ENCODE measurements at places on chromosomes 4 and X. TPM values are rescaled to one million over a fixed set of nuclear protein-coding genes. Genes with fewer than 3 reads are reported as not detected.

The CCDC158 gene
- not detected for total RNA-seq

The FOXR2 gene
- not detected for total RNA-seq

The FGFBP2 gene
- not detected for total RNA-seq

The GUCY1A1 gene
- 0.48 TPM for total RNA-seq

The CXCL6 gene
- not detected for total RNA-seq

The AREG gene
- total RNA-seq = not detected

The EGF gene
- total RNA-seq = 0.23 TPM

The FAM13A gene
- 0.15 TPM for total RNA-seq

DNA sequence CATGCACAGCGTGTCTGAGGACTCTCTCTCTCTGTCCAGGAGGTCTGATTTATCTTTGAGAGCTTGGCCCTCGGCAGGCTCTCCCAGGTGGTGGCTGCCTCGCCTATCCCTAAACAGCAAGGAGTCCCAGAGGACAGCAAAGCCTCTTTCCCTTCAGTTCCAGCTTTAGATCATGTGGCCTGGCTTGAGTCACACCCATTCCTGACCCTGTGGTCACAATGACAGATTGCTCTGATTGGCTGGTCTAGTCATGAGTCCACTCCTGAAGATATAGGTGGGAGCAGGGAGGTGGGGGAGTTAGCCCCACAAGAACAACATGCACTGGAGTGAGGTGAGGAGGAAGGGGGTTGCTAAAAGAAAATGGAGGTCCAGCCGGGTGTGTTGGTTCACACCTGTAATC, 12.1 kb upstream of the PORCN start:
- no peaks in the 10 kb centered on the region for H3K27me3 ChIP-seq
- no peak overlapping the region for H3K4me3 ChIP-seq
- no peak overlapping the region for H3K27ac ChIP-seq
- no peaks in the 10 kb centered on the region for H3K4me1 ChIP-seq

- no peak for DNase-seq
- no peak overlapping the region for H3K4me3 ChIP-seq
- H3K27me3 ChIP-seq = no peaks in the 10 kb centered on the region
- no peak overlapping the region for H3K27ac ChIP-seq
- no peaks in the 10 kb centered on the region for H3K4me1 ChIP-seq
Measured at GRCh38 chrX:102558607-102559006, 40.7 kb upstream of the ARMCX5 start.

- no peak overlapping the region for H3K27ac ChIP-seq
- no peak overlapping the region for H3K4me3 ChIP-seq
Measured at GRCh38 chr4:99382745-99383360, 30.3 kb upstream of the ADH1C start.

GRCh38 chrX:11105080-11105479, 6.1 kb upstream of the HCCS start:
- DNase-seq = no peak
- no peaks in the 10 kb centered on the region for H3K36me3 ChIP-seq
- no peak overlapping the region for H3K4me3 ChIP-seq
- H3K27ac ChIP-seq = no peak overlapping the region
- H3K27me3 ChIP-seq = no peaks in the 10 kb centered on the region

GRCh38 chr4:48141048-48141447, 7.0 kb upstream of the TXK start:
- H3K4me3 ChIP-seq = no peak overlapping the region
- no peak for DNase-seq
- peaks cover 44% of the 10 kb centered on the region for H3K36me3 ChIP-seq
- peaks cover 17% of the 10 kb centered on the region for H3K4me1 ChIP-seq

- peaks cover 30% of the 10 kb centered on the region for H3K4me1 ChIP-seq
- no peak overlapping the region for H3K4me3 ChIP-seq
- peaks cover 30% of the 10 kb centered on the region for H3K36me3 ChIP-seq
- DNase-seq = no peak
Measured at GRCh38 chrX:11765449-11765848, 7.4 kb downstream of the MSL3 start.

- no peaks in the 10 kb centered on the region for H3K36me3 ChIP-seq
- no peaks in the 10 kb centered on the region for H3K27me3 ChIP-seq
- H3K4me1 ChIP-seq = no peaks in the 10 kb centered on the region
- H3K4me3 ChIP-seq = no peak overlapping the region
- H3K27ac ChIP-seq = no peak overlapping the region
- DNase-seq = no peak
Measured at GRCh38 chr4:169040559-169041261, 30.7 kb upstream of the CBR4 start.

- DNase-seq = no peak
- no peaks in the 10 kb centered on the region for H3K27me3 ChIP-seq
- no peak overlapping the region for H3K27ac ChIP-seq
Measured at GRCh38 chr4:81197864-81198524, 17.0 kb downstream of the PRKG2 start.

DNA sequence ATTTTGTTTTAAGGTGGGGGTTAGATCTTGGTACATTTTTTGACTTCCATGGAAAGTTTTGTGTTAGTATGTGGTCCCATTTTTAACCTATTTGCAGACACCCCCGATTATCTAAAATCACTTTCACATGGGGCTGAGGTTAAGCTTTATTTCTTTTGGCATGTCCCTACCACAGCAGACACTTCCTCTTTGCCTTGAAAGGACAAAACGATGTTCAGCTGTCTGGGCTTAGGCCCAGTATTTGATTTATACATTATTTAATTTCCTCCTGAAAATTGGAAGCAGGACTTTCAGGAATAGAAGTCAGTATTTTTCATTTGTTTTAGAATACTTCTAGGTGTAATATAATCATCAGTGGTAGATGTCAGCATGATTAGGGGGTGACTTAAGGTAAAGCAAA, 112.4 kb upstream of the SPRY1 start:
- no peak for DNase-seq
- no peak overlapping the region for H3K4me3 ChIP-seq
- no peak overlapping the region for H3K27ac ChIP-seq
- H3K36me3 ChIP-seq = no peaks in the 10 kb centered on the region
- no peaks in the 10 kb centered on the region for H3K27me3 ChIP-seq

- no peak for DNase-seq
- H3K36me3 ChIP-seq = peaks cover 4% of the 10 kb centered on the region
Measured at GRCh38 chr4:6063684-6064083, 45.5 kb upstream of the C4orf50 start.

GRCh38 chr4:32435308-32435707, 1715.1 kb downstream of the PCDH7 start:
- no peak overlapping the region for H3K27ac ChIP-seq
- H3K4me3 ChIP-seq = no peak overlapping the region
- no peaks in the 10 kb centered on the region for H3K4me1 ChIP-seq
- H3K27me3 ChIP-seq = no peaks in the 10 kb centered on the region

GRCh38 chr4:113682730-113683537, 78.6 kb downstream of the CAMK2D start:
- H3K36me3 ChIP-seq = peaks cover 2% of the 10 kb centered on the region
- peak; percentile 88 for DNase-seq
- H3K27me3 ChIP-seq = no peaks in the 10 kb centered on the region
- H3K4me1 ChIP-seq = peaks cover 27% of the 10 kb centered on the region

GRCh38 chr4:57151481-57151880, 41.3 kb upstream of the IGFBP7 start:
- no peak overlapping the region for H3K4me3 ChIP-seq
- H3K36me3 ChIP-seq = no peaks in the 10 kb centered on the region
- no peaks in the 10 kb centered on the region for H3K27me3 ChIP-seq
- no peak overlapping the region for H3K27ac ChIP-seq

DNA sequence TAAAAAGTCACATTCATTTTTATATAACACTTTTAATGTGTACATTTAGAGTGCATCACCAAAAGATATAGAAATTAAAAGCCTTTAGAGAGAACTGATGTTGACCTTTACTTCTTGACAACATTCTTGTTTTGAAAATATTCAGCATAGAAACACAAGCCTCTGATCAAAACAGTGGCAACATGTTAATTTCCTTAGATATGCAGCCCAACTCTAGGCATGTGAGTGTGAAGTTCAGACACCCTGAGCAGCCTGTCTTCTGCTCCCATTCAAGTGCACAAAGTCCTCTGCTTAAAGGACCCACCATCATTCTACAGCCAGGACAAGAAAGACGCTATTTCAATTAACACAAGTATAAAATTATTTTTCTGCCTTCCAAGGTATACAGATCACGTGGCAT, 60.0 kb downstream of the PPP3CA start:
- H3K27me3 ChIP-seq = no peaks in the 10 kb centered on the region
- H3K4me3 ChIP-seq = no peak overlapping the region
- no peak for DNase-seq
- peaks cover 2% of the 10 kb centered on the region for H3K4me1 ChIP-seq

Data from GM12878 (cell line).